ENCODE measurements at places on chromosomes 4 and X.

DNA sequence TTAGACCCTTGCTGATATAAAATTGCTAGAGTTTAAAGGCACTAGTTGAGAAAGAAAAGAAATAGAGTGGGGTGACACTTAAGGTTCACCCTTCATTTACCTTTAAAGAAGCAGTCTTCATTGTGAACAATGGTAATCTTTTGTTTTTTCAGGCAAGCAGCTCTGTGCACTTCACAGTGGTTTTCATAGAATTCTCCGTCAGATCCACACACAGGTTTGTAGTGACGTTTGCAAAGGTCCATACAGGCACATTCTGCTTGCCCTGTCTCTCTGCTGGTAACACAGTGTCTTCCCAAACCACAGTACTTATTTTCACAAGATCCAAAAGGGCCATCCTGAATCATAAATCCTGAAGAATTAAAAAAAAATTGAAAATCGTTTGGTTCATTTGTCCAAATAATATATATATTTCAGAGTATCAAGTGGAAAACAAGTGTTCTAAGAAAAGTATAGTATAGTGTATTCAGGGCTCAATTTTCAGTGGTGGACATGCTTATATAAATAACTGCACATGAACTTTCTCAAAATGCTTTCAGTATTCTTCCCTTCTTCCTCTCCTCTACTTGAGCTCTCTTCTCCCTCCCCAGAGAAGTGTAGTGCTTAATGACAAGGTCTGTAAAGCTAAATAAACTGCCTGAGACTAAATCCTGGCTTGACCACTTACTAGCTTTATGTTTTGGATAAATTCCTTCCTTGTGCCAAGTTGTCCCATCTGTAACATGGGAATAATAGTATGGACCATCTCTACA lies 243.3 kb downstream of the FSTL5 start:
- DNase-seq: no peak

DNA sequence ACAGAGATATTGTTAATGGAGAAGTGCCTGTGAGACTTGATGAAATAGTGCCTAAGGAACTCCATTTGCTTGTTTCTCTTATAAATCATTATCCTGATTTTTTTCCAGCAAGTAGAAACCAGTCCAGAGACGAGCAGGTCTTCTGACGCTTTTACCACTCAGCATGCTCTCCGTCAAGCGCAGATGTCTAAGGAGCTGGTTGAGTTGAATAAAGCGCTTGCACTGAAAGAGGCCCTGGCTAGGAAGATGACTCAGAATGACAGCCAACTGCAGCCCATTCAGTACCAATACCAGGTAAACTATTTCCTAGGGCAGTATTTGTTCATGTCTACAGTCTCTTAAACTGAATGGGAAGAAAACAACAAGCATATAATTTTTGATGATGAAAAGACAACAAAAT lies 63.6 kb downstream of the KIF4A start:
- DNase-seq: no peak

DNA sequence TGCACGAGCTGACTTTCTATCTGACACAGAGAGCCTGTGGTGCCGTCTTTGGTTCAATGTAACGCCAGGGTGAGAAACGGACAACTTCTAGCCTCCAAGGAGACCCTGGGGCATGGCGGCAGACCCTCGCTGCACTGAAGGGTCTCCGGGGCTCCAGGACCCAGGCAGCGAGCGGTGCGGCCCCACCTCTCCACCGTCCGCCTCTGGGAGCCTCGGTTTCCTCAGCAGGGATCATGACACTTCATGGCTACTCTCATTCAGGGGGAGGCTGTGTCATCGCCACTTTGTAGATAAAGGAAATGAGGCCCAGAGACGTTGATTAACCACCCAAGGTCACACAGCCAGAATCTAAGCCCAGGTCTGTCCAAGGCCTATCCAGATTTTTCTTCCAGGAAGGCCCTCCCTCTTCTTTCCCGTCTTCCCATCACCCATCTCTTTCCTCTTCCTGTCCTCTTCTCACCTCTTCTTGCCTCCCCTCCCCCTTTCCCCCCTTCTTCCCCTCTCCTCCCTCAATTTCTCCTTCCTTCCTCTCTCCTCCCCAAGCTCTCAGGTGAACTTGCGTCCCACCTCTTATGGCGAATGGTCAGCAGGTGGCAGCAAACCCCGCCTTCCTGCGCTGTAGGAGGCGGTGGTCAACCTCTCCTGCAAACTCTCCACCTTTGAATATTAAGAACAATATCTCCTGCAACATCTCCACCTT lies 69.3 kb upstream of the HMX1 start:
- DNase-seq: no peak

- DNase-seq: no peak
Observed at GRCh38 chr4:1501754-1502500, 95.7 kb upstream of the NKX1-1 start.

GRCh38 chrX:21479695-21480270 lies 105.6 kb downstream of the CNKSR2 start:
- DNase-seq: peak; percentile 47

- no peak for DNase-seq
Observed at GRCh38 chr4:26005764-26006163, 91.7 kb downstream of the SMIM20 start.

DNA sequence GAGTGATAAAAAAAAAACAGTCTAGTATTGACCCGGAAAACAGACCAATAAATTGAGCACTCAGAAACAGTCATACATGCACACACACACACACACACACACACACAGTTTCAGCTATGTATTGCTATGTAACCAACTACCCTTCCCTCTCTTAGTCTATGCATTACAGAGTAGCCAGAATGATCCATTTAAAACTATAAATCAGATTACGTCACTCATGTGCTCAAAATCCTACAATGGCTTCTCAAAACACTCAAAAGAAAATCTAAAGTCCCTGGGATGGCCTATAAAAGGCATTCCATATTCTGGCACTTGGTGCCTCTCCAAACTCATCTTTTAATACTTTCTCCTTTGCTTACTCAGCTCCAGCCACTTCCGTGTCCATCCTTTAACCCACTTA lies 46.5 kb upstream of the ZIC3 start:
- DNase-seq: no peak

DNA sequence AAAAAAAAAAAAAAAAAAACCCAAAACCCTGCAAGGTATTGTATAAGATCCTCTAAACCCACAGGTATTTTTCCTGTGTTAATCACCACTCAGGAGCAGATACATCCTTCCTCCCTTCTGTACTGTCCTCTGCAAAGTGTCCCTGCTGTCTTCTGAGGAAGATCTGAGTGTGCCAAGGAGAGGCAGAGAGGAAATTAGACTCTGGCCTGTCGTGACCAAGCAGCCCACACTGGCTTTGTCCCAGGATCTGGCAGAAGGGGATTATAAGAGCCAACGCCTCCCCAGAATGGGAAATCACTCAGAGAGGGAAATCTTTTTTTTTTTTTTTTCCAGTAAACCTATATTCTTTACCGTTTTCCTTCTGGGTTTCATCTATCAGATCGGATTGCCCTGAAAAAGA lies 39.6 kb downstream of the PTCHD1 start:
- DNase-seq: no peak

- no peak for DNase-seq
Observed at GRCh38 chr4:176778063-176778462, 14.7 kb downstream of the VEGFC start.

- no peak for DNase-seq
Observed at GRCh38 chr4:29047341-29048041, 1672.7 kb upstream of the PCDH7 start.

- no peak for DNase-seq
Observed at GRCh38 chr4:114264877-114265291, 285.4 kb upstream of the ARSJ start.

DNA sequence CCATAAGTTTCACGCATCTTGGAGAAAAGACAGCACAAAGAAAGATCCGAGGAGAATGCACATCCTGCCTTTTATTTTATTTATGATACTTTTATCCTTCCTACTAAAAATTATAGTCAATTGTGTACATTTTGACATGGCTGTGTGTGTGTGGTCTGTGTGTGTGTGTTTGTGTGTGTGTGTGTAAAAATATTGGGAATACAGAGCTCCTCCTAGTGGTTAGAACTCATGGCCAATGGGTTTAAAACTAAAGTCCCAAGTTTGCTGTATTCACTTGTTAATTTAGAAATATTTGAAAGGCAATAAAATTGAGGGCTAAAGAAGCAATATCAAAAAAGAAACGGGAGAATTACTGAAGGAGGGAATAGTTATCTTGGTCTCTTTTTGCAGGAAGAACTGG lies 47.5 kb downstream of the NKX6-1 start:
- no peak for DNase-seq

DNA sequence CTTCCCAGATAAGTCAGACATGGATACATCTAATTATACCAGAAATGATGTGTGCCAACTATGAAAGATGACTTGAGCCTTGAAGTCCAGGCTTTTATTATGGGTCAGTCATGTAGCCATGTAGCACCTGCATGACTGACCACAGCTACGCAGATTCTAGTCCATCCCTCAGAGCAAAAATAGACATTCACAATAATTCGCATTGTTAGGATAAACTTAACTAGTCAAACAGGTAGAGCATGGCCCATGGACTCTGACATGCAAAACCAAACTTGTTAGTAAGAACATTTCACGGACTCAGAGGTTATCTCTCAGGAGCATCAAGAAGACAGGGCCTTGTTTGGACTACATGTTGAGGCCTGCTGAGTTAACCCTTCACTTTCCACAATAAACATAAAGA lies 132.6 kb downstream of the PWWP3B start:
- no peak for DNase-seq

DNA sequence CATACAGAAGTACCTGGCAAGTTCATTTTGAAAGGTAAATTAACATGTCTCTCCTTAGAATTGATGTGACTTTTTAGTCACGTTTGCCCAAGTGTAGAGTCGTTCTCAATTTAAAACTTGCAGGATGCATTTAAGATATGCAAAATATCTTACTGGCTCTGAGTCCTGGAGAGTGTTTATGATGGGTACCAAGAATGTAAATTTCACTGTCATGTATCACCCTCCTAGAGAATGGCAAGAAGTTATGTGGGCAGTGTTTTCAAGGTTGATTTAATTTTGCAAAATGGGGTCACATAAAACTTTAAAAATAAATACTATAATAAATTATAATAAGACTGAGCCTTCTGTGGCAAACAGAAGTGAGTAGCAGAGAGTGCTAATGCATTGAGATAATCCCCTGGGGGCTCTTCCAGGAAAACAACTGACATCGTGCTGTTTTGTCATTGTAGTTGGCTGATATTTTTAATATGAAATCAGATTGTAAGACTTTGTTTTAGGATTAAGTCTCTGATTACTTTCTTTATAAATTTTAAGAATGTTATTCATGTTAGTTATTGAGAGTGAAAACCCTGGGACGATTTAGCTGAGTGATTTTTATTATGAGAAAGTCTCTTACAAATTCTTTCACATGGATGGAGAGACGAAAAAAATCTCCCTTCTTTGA lies 103.0 kb downstream of the AFF1 start:
- DNase-seq: no peak
